ENCODE measurements at places on chromosomes 12 and 14. TPM values are rescaled to one million over a fixed set of nuclear protein-coding genes. Genes with fewer than 3 reads are reported as not detected.

The CMKLR1 gene
- not detected for total RNA-seq

The CLEC12A gene
- total RNA-seq, result not detected

The CFAP54 gene
- 0.86 TPM for total RNA-seq

The KRT72 gene
- not detected for total RNA-seq

The VRK1 gene
- total RNA-seq, result 16.9 TPM

The STXBP6 gene
- total RNA-seq, result 7.6 TPM

The KRT73 gene
- total RNA-seq, result not detected

The GPR65 gene
- not detected for total RNA-seq

The SPTLC2 gene
- total RNA-seq, result 17.2 TPM

The SLCO1C1 gene
- total RNA-seq, result not detected

The GPD1 gene
- not detected for total RNA-seq

The ANKRD33 gene
- 0.16 TPM for total RNA-seq

The GZMB gene
- not detected for total RNA-seq

The KLRD1 gene
- 0.09 TPM for total RNA-seq

The CPNE6 gene
- not detected for total RNA-seq

The LRRIQ1 gene
- 0.09 TPM for total RNA-seq

The A2M gene
- total RNA-seq, result 10.1 TPM

The KCNA1 gene
- not detected for total RNA-seq

The ZFHX2 gene
- 0.32 TPM for total RNA-seq

The WIF1 gene
- total RNA-seq, result 0.26 TPM

The FERMT2 gene
- total RNA-seq, result 65.1 TPM

The OVCH1 gene
- total RNA-seq, result under 0.01 TPM

The SLCO1A2 gene
- total RNA-seq, result not detected

The PRB4 gene
- total RNA-seq, result not detected

The CBLN3 gene
- total RNA-seq, result 4.8 TPM

The ARF6 gene
- total RNA-seq, result 30.8 TPM

The GPR84 gene
- total RNA-seq, result not detected

The SEL1L gene
- total RNA-seq, result 72.0 TPM

The TCL1B gene
- total RNA-seq, result not detected

The SLC4A8 gene
- total RNA-seq, result 7.6 TPM

The SLC2A14 gene
- not detected for total RNA-seq

The NGB gene
- not detected for total RNA-seq

The TSPAN19 gene
- 0.16 TPM for total RNA-seq

The IGFBP6 gene
- 1,620 TPM for total RNA-seq

The OR4K5 gene
- total RNA-seq, result not detected
